Neural progenitor cell (in vitro differentiated cells): ENCODE measurements at places on chromosomes 6 and 20.

GRCh38 chr6:56890683-56891429, 64.1 kb upstream of the BEND6 start:
- DNase-seq: no peak

DNA sequence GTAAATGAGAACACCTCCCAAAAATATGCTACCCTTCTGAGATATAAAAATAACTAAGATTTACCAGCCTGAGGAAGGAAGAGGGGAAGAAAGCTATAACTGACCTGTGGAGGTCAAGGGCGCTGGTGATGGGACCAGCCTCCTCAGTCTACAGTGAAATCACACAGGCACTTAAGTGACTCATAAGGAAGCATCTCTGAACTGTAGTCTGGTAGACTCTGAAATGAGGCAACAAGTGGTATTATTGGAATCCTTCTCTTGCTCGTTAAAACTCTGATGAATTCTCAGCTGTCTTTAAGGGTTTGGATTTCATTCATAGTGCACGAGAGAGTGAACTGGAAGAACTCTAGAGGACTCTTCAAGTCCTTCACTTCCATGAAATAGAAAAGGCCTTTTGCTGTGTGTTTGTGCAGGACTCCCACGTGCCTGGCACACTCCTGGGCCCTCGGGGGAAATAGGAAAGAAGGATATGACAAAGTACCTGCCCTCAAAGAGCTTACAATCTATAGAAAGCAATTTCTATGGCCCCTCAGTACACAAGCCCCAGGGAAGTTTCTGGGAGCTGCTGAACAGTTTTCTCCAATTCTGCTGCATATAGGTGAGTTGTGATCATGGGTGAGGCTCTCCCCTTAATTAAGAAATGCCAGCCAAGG, 231.8 kb upstream of the RREB1 start:
- no peak for DNase-seq

DNA sequence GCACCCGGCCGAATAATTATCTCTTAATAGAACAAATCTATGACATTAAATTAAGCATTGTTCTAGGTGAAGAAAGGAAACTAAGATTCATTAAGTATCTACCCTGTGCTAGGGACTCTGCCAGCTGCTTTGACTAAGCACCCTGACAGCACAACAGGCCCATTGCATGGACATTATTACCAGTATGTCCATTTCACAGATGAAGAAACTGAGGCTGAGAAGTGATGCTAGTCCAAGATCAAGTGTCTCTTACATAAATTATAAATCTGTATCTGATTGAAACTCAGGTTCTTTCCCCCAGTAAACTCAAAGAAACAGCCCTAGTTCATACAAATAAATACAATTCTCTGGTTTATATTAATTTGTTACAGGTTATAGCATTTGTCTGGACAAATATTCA, 31.3 kb downstream of the SLC22A23 start:
- DNase-seq: no peak

- DNase-seq: no peak
Measured at GRCh38 chr6:93985953-93986352, 566.6 kb upstream of the EPHA7 start.

DNA sequence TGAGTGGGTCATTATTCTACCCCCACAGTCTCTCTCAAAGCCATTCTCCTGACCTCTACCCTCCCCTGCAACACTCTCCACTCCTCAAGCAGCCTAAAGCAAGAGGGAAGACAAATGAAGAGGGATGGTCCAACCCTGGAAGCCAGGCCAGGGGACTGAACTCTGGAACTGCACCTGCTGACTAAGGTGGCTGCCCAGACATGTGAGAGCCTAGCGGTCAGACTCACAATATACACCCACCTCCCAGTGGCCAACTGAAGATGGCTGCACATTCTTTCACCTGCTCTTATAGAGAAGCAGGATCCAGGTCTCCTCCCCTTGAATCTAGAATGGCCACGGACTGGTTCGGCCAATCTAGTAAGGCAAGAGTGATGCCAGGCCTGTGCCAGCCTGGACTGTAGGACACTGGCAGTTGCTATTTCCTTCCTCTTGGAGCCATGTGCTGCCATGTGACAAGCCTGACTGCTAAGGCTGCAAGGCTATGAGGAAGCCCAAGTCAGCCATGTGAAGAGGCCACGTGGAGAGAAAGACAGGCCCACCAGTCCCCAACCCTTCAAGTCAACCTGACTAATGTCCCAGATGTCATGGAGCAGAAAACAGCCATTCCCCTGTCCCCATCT, 31.8 kb downstream of the ACSS1 start:
- no peak for DNase-seq

DNA sequence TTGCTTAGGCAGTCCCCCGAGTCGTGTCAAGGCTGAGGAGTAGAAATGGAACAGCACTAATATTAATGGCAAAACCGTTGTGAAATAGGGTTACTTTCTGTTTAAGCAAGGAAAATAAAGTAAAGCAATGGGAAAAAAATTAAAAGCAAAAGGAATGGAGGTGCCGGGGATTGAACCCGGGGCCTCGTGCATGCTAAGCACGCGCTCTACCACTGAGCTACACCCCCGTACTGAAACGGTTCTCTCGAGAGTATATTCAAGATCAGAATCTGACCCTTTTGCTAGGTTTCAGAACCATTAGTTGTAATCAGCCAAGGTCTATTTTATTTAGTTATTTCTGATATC, 85.5 kb downstream of the TRIM27 start:
- peak; percentile 80 for DNase-seq
